CD4-positive, alpha-beta T cell treated with Interleukin-21 for 1 hour (primary cell): ENCODE measurements at places on chromosomes 11 and 22.

GRCh38 chr11:118953265-118953664 is 2.8 kb upstream of the UPK2 start:
- no peak for DNase-seq

DNA sequence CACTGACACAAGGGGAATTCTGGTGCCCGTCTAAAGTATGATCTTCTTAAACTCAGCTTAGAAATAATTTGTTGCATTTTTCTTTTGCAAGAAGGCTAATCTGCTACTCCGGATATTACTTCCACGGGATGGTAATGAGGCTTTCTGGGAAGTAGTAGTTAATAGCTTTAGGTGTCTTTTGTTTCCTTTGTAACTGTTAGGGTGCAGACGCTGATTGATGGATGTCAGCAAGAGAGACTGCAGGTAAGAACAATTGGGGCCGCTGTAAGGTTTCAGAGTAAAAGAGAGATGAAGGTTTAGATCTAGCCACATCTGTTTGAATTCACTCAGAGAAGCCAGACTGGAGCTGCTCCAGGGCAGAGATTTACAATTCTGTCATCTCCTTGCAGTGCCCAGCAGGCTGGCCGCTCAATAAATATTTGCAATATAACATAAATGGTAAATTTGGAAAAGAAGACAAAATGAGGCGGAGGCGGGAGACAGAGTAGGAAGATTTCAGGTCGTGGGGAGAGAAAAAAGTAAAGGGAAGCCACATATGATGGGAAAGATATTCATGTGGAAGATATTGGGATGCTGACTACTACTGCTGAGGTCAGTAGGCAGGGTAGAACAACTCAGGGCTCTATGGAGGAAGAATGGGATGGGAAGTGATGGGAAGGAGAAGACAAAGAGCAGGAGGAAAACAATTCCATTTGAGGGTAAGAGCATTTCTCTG is 320.5 kb downstream of the AASDHPPT start:
- no peak for DNase-seq

DNA sequence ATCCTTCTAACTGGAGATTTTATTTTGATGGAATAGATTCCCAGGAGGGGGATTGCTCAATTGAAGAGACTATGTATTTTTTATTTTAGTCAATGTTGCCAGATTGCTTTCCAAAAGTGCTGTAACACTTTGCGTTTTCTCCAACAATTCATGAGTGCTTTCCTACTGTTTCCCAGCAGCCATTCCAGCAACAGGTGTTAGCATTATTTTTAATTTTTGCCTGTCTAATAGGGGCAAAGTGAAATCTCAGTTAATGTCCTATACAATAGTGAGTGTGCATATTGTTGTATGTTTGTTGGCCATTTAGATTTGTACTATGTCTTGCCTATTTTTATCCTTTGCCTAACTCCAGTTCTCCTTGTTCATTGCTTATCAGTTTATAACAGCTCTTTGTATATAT is 12.1 kb upstream of the CACNG2 start:
- no peak for DNase-seq

DNA sequence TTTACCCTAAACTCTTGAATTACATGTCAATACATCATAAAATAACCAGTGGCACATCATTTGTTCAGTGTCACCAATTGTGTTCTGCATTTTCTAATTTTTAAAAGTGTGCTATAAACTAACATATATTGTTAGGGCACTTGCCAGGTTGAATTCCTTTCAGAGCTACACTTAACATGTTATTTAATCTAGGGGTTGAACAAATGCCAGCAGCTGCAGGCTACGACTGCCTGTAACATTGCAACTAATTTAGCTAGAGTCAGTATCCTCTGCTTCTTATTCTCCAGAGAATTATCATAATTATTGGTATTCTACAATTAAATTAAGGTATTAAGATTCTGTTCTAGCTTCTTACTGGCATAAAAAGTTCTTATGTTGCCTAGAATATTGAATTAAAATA is 46.4 kb upstream of the ARHGAP42 start:
- DNase-seq, result no peak
